ENCODE measurements at places on chromosomes 6 and 20.

DNA sequence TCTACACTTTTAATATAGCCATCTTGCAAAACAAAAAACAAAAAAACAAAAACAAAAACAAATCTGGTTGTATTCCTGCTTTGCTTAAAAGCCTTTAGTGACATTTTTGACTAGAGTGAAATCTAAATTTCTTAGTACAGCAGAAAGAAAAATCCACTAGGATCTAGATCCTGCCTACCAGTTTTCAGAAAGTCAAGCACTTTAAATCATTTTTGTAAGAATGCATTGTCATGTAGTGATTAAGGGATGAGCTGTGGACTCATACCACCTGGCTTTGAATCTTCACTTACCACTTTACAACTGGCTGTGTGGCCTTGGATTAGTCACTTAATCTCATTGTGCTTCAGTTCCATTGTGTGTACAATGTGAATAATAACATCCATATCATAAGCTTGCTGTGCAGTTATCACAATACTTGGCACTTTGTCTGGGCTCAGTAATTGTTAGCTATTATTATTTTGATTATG is 4.0 kb downstream of the MKKS start:
- no peak for DNase-seq

GRCh38 chr20:61570646-61571195 is 318.7 kb downstream of the CDH4 start:
- no peak for DNase-seq

DNA sequence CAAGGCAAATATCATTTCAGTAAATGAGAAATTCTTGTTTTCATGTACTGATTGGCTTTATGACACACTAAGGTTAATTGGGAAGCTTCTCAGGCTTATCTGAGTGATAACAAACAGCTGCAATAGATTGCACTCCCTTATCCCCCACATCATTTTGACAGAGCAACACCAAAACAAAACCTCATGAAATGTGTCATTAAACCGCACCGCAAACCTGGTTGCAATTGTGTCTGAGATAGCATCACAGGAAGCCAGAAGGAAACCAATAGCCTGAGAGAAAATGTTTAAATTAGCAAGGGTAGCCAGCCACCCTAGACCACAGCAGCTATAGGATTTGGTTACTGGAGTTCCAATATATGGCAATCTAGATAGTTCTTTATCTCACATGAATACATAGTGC is 31.6 kb upstream of the LAMA4 start:
- DNase-seq: no peak

DNA sequence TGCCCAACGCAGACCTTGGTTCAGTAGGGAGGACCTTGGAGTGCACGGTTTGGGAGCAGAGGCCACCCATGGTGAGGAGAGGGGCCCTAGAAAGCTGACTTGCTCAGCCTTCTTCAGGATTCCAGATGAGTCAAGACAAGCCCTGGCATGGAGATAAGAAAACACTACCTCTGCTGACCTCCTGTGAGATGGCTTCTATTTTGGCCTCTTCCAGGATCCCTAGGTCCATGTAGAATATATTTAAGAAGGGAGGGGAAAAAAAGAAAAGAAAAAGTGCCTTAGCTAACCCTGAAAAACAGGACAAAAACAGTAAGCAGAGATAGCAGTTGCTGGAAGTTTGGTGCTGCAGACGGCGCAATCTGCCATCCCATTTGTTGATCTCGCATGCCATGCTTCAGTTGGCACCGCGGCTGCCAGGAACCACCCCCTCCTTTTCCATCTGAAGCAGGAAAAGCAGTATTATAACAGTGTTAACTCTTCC is 100.0 kb downstream of the ARMC2 start:
- DNase-seq: no peak

Data from H7 (cell line).